BE2C (cell line): ENCODE measurements at places on chromosomes 11 and 22.
A peak's percentile ranks its signal among the peaks of the same experiment; 100 is the strongest.

GRCh38 chr11:30710221-30710620 is 124.1 kb upstream of the MPPED2 start:
- no peak for DNase-seq

GRCh38 chr11:75632450-75632849 is 36.4 kb downstream of the MAP6 start:
- DNase-seq: no peak

DNA sequence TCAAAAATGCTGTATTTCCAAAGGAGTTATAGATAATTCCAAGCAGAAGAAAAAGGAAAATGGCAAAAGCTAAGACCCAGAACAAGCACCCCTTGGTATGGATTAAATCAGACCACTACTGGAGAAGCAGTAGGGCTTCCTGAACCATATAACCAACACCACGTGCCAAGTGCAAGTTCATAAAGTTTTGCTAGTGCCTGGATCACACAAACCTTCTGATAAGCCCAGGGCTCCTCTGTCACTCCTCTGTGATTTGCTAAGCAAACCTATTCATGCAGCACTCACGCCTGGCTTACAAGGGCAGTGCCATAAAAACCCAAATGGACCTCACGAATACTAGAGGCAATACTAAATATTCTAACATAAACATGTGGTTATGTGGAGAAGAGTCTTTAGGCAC is 13.3 kb downstream of the LARGE1 start:
- DNase-seq: no peak

GRCh38 chr11:116276051-116277044 is 496.4 kb downstream of the BUD13 start:
- peak; percentile 91 for DNase-seq

DNA sequence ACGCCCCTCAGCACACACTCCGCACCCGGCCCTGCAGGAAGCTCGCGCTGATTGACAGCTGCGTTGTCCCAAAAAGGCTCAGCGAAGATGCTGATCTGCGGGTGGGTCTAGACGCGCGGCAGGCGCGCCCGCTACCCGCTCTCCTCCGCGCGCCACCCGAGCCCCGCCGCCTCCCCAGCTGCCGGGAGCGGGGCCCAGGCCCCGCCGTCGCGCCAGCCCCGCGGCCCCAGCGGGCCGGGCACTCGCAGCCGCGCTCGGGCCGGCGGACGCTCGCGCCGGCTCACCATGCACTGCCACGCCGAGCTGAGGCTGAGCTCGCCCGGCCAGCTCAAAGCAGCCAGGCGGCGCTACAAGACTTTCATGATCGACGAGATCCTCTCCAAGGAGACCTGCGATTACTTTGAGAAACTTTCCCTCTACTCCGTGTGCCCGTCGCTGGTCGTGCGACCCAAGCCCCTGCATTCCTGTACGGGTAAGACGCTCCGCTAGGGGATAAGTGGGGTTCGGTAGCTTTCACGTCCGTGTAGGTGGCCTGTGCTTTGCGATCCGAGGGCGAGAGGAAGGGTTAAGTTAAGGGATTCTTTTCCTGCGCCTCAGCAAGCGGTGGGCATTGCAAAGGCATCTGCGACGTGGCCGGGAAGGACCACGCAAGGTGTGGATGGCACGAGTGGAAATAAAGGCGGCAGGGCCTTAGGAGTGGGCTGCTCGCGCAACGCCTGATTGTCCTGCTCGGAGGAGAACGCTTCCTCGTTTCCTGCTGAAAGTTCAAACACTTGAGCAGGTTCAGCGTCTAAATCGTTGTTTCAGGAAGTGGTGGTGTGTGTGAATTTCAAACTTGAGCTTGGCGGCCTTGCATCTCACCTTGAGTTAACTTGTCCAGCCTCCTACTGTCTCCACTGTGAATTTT is at the start of gene BARX2:
Gene BARX2 (plus strand): TSS at position 98 of the 907 bp plus-strand sequence. CDS start 188 bp downstream, at position 286.
- DNase-seq: no peak

DNA sequence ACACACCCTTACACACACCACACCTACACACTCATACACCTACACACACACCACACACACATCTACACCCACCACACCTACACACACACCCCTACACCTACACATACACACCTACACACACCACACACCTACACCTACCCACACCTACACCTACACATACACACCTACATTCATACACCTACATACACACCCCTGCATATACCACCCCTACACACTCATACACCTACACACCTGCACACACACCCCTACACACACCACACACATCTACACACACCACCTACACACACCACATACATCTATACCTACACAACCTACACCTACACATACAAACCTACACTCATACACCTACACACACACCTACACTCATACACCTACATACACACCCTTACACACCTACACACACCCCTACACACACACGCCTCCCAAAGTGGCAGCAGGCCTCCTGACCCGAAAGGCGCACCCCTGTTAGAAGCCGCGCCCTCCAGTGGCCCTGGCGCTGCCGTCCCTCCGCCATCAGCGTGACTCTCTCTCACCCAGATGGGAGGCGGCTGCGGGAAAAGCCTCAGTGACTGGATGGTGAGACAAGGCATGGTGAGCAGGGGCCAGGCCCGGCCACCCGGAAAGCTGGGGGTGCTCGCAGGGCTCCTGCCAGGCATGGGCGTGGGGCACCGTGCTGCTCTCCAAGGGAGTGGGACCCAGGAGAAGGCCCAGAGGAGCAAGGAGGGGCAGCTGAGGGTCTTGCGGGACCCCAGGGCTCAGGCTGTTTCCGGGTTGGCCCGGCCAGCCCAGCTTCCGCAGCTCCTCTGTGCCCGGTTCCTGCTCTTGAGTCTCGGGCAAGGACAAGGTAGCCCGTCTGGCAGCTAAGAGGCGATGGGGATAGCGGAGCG is 37.0 kb upstream of the HMOX1 start:
- DNase-seq: no peak

- DNase-seq: no peak
Measured at GRCh38 chr22:29030016-29030617, 31.5 kb downstream of the C22orf31 start.

- no peak for DNase-seq
Measured at GRCh38 chr11:94770563-94771120, 2.5 kb downstream of the AMOTL1 start.

DNA sequence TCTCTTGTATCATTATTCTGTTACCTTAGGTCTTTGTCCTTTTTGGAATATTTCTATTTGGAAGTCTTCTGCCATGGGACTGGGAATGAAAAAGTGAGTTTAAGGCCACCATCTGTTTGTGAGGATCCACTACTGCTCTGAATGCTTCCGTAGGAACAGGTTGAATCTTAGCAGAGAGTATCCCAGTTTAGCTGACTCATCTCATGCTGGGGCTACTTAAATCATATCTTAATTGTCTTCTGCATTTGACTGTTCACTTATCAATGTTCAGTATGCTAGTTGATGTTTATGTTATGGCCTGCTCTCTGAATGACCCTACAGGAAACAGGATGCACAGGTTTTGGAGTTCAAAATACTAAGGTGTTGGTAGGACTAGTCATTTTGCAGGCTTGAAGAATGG is 1.4 kb upstream of the OR52I2 start:
- no peak for DNase-seq

GRCh38 chr11:119284344-119285157 is 32.4 kb downstream of the MCAM start:
- no peak for DNase-seq

GRCh38 chr11:26106726-26107125 is 225.2 kb upstream of the ANO3 start:
- peak; percentile 49 for DNase-seq

DNA sequence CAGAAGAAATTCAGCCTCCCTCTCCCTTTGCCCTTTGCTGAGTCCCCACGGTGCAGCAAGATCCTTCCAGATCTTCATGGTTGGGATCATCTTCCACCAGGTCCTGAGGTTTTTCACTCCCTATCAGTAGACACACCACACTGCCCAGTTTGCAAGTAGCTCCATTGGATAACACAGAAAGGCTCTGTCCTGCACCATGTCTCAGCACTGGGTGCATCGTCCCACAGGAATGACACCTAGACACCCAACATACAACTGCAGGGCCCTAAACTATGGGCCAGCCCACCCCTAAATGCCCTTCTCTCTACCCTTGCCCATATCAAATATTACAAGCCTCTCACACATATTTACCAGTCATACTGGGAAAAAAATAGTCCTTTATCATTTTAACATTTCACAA is 9.4 kb downstream of the KLHL22 start:
- no peak for DNase-seq

DNA sequence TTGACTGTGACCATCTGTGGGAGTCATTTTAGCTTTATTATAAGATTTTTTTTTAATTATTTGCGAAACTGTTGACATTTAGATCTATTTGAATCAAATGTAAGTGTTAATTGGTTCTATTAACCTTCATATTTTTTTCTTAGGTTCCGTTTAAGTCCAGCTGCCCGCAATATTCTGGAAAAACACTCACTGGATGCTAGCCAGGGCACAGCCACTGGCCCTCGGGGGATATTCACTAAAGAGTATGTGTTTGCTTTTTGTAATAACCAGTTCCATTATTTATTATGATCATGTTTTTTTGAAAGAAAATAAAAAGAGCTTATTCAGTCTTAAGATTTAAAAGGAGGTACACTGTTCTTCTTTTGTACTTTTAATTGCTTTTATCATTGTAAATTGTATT is 43.9 kb downstream of the PDHX start:
- DNase-seq: peak; percentile 53

GRCh38 chr11:114651145-114651718 is 27.1 kb upstream of the NXPE2 start:
- DNase-seq: no peak

DNA sequence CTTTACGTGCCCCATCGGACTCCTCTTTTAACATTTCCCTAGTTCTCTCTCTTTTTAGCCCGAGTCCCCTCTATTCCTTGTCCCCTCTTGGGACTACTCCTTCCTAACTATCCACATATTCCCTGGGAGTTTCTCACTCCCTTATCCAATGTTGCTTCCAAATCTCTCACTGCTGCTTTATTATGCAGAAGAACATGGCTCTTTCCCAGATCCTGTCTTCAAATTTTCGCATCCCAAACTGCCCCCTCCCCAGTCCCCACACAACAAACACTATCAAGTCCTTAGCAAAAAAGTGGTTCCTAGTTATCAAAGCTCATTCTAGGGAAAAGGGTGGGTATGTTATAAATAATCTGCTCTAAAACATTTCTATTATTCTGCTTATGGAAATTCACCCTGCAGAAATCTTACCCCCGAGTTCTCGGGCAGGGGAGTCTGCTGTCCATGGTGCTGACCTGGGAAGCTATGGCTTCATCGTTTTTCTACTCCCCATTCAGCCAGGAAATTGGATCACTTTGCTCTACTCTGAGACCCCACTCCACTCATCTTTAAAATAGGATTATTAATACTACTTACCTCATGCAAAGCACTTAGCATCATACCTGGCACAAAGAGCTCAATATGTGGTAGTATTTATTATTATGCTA is 393.5 kb downstream of the BUD13 start:
- DNase-seq: no peak

DNA sequence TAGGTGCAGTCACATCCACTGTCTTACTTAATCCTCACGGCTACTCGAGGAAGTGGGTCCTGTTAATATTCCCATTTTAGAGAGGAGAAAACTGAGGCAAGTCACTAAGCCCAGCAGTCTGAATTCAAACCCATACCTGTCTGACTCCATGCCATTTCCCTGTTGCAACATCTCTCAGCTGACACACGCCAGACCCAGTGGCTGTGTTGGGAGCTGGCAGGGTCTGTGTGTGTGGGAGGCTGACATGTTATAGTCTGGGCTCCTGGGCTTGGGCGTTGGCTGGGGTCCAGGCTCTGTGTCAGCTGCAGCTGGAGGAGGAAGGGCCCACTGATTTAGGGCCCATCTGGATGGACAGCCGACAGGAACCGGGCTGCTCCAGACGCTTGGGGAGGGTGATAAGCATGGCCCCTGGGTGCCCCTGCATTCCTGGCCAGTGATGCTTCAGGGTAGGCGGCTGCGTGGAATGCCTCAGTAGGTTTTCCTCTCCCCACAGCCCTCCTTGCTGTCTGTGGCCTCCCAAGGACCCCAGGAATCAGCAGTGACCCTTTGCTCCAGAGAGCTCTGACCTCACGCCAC is 562.5 kb downstream of the MN1 start:
- DNase-seq: peak; percentile 98

DNA sequence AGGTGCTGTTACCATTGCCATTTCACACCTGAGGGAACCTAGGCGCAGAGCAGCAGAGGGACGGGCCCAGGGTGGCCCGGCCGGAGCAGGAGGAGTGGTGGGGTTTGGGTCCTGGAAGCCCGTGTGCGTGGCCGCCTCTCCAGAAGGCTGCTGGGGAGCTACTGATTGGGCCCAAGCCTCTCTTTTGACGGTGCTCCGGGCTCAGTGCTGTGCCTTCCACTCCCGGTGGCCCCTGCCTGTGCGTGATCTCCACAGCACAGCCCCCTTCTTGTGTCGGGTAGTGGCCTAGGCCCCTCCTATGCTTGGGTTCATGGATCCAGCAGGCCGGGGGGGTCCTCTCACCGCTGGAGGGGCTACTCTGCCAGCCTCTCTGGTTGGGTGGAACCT is 41.0 kb downstream of the SMIM38 start:
- no peak for DNase-seq

GRCh38 chr11:19253153-19253745 is 12.5 kb upstream of the E2F8 start:
- DNase-seq: no peak

GRCh38 chr11:61687420-61687819 is 7.2 kb downstream of the DAGLA start:
- no peak for DNase-seq

DNA sequence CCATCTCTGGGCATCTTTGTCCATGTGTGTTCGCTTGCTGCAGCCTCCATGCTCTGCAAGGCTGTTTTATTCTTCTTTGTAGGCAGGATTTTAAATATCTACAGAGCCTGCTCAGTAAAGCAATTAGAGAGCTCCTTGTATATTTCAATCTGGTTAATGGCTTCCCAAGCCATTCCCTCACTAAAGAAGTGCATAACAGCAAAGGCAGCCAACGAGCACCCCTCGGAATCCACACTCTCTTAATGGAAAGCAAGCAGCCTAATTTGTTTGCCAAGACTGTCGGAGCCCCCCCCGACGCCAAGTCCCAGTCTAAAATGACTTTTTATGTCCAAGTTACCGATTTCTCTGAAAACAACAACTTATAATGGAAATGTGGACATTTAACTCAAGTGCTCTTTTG is 123.6 kb downstream of the ARL14EP start:
- no peak for DNase-seq

DNA sequence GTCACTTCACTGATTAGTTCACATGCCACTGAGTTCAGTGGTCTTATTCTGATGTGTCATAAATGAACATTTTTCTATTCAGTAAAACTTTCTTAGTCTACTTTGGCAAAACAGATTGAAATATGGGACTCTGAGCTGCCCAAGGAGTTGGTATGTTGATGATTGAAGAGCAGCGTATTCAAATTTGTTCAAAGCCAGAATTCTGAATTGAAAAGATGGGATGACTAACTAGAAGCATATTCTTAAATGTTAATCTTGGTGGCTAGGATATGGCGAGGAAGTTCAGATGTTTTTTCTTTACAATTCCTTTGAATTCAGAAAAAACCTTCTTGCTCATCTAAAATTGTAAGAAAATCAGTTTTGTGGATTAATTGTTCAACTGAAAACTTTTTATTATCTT is 34.7 kb downstream of the KMT2A start:
- no peak for DNase-seq

- no peak for DNase-seq
Measured at GRCh38 chr22:49688516-49689254, 139.0 kb downstream of the BRD1 start.

- DNase-seq: no peak
Measured at GRCh38 chr11:35822815-35823495, 120.9 kb upstream of the LDLRAD3 start.
